SW 1271 (cell line): ENCODE measurements at places on chromosomes 2 and 18.
A peak's percentile ranks its signal among the peaks of the same experiment; 100 is the strongest.

GRCh38 chr2:235659767-235660322 lies 166.0 kb downstream of the AGAP1 start:
- no peak for DNase-seq

DNA sequence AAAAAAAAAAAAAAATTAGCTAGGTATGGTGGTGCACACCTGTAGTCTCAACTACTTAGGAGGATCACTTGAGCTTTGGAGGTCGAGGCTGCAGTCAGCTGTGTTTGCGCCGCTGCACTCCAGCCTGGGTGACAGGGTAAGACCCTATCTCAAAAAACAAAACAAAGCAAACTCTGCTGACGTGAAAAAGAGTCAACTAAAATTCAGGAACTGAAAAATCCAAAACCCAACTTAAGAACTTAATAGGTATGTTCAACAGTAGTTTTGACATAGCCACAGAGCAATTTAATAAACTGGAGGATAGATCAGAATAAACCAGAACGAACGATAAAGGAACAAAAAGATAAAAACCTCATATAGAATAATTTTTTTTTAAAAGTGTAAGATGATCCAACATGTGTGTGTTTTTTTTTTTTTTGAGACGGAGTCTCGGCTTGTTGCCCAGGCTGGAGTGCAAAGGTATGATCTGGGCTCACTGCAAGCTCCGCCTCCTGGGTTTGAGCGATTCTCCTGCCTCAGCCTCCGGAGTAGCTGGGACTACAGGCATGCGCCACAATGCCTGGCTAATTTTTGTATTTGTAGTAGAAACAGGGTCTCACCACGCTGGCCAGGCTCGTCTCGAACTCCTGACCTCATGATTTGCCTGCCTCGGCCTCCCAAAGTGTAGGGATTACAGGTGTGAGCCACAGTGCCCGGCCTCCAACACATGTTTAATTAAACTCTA lies 4.3 kb upstream of the ZNF236 start:
- DNase-seq = no peak

DNA sequence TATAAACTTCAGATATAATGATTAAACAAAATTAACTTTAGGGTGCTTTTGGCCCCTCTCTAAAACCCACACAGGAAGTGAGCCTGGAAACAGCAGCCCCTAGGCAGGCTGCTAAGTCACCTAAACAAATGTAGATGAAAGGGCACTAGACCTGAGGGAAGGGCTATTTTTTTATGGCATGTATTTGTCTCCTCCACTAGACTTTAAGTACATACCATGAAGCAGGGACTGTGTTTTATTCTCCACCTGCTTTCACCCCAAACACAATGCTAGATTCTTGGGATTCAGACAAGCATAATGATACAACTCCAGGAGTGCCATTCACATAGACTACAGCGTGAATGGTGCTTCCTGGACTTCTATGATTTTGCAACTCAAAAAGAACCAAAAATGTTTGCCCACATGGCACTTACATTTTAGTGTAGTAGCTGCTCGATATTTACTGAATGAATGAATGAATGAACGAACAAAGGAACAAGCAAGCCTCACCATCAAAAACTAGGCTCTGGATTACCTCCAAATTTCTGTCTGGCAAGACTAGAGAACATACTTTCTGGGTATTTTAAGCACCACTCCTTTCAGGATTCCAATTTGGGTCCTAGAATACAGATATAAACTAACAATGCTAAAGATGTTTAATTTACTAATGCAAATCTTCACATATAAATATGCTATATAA lies 10.1 kb downstream of the ATAD2B start:
- no peak for DNase-seq

- DNase-seq = peak; percentile 66
Observed at GRCh38 chr18:23529604-23530003, 26.3 kb downstream of the RMC1 start.

- no peak for DNase-seq
Observed at GRCh38 chr2:147125145-147125544, 719.7 kb upstream of the ACVR2A start.

DNA sequence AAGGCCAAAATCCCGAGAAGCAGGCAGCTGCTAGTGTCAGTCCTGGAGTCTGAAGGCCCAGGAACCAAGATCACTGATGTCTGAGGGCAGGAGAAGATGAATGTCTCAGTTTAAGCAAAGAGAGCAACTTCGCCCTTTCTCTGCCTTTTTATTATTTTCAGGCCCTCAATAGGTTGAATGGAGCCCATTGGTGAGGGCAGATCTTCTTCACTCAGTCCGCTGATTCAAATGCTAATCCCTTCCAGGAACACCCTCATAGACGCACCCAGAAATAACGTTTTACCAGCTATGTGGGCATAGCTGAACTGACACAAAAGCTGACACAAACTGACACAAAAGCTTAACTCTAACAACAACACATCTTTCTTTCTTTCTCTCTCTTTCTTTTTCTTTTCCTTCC lies 78.0 kb upstream of the KCNJ3 start:
- DNase-seq = no peak

GRCh38 chr2:31137211-31138036 lies 816 bp downstream of the GALNT14 start:
- peak; percentile 37 for DNase-seq
